CD8-positive, alpha-beta memory T cell (primary cell): ENCODE measurements at places on chromosomes 2 and 18. TPM values are rescaled to one million over a fixed set of nuclear protein-coding genes. Genes with fewer than 3 reads are reported as not detected.
A peak's percentile ranks its signal among the peaks of the same experiment; 100 is the strongest.

DNA sequence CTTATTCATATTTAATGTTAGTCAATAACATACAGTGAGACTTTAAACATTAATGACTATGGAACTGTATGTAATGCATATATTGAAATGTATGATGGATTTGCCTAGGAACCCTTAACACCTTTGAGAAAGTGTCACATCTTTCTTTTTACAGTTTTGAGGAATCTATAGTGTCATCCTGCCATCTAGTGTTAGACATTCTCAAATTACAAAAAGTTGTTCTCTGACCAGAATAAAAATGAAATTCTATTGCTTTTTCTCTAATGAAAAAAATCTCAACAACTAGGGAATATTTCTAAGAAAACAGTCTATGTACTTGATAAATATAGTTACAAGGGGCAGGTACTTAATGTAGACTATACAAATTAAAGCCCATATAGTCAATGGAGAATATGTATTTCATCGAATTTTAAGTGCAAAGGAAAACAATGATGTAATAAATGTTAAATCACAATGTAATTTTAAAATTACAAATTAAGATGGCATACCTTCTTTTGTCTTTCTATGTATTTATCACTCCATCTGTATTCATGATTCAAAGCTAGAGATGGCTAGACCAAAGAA is 5.1 kb upstream of the CALCRL start:
- no peak for DNase-seq
- no peaks in the 10 kb centered on the region for H3K27me3 ChIP-seq
- no peak overlapping the region for H3K4me3 ChIP-seq
- no peaks in the 10 kb centered on the region for H3K4me1 ChIP-seq
- H3K36me3 ChIP-seq = no peaks in the 10 kb centered on the region
- no peak overlapping the region for H3K27ac ChIP-seq

GRCh38 chr2:170024721-170025120 is 153.2 kb upstream of the MYO3B start:
- no peak for DNase-seq
- H3K27me3 ChIP-seq = no peaks in the 10 kb centered on the region
- H3K36me3 ChIP-seq = no peaks in the 10 kb centered on the region
- no peak overlapping the region for H3K4me3 ChIP-seq

DNA sequence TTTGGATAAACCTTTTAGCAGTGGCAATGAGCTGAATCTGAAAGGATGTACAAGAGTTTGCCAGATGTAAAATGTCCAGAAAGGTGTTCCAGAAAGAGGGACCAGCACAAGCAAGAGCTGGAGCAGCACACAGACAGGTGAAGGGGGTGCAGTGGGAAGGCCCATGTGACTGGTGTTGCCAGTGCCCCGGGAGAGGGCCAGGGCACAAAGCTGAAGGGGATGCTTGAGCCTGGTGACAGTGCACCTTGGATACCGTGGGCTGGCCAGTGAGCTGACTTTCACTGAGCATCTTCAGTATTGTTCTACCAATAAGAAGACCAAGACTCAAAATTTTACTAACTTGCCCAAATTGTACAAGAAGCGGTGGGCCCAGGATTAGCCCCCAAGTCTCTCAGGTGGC is 132.3 kb upstream of the ALPP start:
- no peaks in the 10 kb centered on the region for H3K27me3 ChIP-seq
- H3K4me3 ChIP-seq = no peak overlapping the region
- H3K27ac ChIP-seq = no peak overlapping the region
- DNase-seq = no peak
- no peaks in the 10 kb centered on the region for H3K36me3 ChIP-seq
- no peaks in the 10 kb centered on the region for H3K4me1 ChIP-seq

DNA sequence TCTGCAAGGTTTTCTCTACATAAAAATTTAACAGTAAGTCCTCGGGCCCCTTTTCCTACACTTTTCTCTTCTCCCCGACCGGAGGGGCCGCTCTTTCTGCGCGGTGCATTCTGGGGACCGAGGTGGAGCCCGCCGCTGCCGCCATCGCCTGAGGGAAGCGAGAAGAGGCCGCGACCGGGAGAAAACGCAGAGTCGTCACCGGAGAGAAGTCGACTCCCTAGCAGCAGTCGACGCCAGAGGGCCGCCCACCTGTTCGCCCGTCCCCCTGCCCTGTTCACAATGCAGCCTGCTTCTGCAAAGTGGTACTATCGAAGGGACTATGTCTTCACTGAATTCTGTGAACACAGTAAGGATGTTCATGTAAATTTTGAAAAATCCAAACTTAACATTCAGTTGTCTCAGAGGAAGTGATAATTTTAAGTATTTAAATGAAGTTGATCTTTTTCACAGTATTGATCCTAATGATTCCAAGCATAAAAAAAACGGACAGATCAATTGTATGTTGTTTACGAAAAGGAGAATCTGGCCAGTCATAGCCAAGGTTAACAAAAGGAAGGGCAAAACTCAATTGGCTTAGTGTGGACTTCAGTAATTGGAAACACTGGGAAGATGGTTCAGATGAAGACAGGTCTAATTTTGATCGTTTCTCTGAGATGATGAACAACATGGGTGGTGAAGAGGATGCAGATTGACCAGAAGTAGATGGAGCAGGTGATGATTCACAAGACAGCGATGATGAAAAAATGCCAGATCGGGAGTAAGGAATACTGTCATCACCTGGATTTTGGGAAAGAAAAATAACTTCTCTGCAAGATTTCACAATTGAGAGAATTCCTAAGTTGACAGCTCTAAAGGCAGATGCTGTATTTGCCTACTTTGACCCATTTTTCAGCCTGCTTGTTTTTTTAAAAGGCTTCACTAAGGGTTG is 55.8 kb downstream of the ASXL2 start:
- no peaks in the 10 kb centered on the region for H3K27me3 ChIP-seq
- H3K27ac ChIP-seq = peak overlapping the region; percentile 36
- H3K4me3 ChIP-seq = peak overlapping the region; percentile 40
- H3K4me1 ChIP-seq = peaks cover 39% of the 10 kb centered on the region
- H3K36me3 ChIP-seq = no peaks in the 10 kb centered on the region

- no peak overlapping the region for H3K4me3 ChIP-seq
- peaks cover 5% of the 10 kb centered on the region for H3K4me1 ChIP-seq
- no peaks in the 10 kb centered on the region for H3K27me3 ChIP-seq
- no peaks in the 10 kb centered on the region for H3K36me3 ChIP-seq
- no peak overlapping the region for H3K27ac ChIP-seq
Observed at GRCh38 chr2:168534926-168535325, 78.9 kb downstream of the CERS6 start.

Gene MC2R
- total RNA-seq = not detected

- no peaks in the 10 kb centered on the region for H3K36me3 ChIP-seq
- no peak overlapping the region for H3K27ac ChIP-seq
- H3K4me3 ChIP-seq = no peak overlapping the region
- no peak for DNase-seq
- no peaks in the 10 kb centered on the region for H3K4me1 ChIP-seq
Observed at GRCh38 chr2:137348301-137348700, 583.0 kb downstream of the THSD7B start.

DNA sequence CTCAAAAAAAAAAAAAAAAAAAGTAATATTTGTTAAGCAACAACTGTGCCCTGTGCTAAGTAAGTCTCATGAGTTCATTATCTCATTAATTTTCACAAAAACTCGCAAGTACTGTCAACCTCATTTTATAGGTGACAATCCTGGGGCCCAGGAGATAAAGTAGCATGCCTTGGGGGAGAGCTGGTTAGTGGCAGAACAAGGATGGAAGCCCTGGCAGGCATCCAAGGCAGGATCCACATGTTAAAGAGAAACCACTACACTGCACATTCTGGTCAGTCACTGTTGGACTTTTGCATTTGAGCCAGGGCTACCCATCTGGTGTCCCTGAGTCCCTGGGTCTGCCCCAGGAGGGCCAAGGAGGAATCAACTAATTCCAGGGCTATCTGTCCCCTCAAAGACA is 54.6 kb downstream of the ZFP36L2 start:
- no peak overlapping the region for H3K4me3 ChIP-seq
- H3K36me3 ChIP-seq = no peaks in the 10 kb centered on the region
- peaks cover 89% of the 10 kb centered on the region for H3K4me1 ChIP-seq
- H3K27me3 ChIP-seq = no peaks in the 10 kb centered on the region
- DNase-seq = no peak
- no peak overlapping the region for H3K27ac ChIP-seq

DNA sequence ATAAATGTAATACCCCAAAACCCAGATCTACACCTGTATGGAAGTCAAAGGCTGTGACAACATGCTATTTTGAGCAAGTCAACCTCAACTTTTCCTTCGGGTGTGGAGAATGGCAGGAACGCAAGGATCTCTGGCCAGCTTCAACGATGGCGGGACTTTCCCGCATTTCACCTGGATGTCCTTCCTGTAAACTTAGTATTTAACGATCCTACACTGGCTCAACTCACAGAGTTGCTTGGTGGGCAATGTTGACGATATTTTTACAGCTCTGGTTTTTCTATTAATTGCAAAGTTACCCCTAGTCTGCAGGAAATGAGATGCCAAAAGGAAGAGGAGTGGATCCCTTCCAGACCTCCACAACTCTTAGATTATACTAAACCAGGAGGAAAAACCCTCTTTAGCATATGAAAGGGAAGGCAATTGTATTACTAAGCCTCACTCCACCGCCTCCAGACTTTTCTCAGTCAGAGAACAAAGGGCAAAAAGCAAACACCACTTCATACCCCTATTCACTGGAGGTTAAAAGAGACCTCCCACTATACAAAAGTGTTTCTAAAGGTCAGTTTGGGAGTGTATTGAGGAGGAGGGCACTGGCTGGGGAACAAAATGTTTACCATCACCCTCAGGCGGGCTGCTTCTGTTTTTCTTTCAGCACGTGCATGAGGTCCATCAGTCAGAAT is 56.5 kb upstream of the ACVR1 start:
- H3K36me3 ChIP-seq = no peaks in the 10 kb centered on the region
- no peak overlapping the region for H3K4me3 ChIP-seq
- H3K27me3 ChIP-seq = no peaks in the 10 kb centered on the region
- no peak overlapping the region for H3K27ac ChIP-seq
- no peaks in the 10 kb centered on the region for H3K4me1 ChIP-seq
- no peak for DNase-seq

- H3K4me1 ChIP-seq = no peaks in the 10 kb centered on the region
- no peak overlapping the region for H3K4me3 ChIP-seq
- no peaks in the 10 kb centered on the region for H3K36me3 ChIP-seq
- no peaks in the 10 kb centered on the region for H3K27me3 ChIP-seq
Observed at GRCh38 chr18:31185186-31185950, 22.7 kb upstream of the DSC1 start.

Gene ATG16L1
- 32.0 TPM for total RNA-seq

DNA sequence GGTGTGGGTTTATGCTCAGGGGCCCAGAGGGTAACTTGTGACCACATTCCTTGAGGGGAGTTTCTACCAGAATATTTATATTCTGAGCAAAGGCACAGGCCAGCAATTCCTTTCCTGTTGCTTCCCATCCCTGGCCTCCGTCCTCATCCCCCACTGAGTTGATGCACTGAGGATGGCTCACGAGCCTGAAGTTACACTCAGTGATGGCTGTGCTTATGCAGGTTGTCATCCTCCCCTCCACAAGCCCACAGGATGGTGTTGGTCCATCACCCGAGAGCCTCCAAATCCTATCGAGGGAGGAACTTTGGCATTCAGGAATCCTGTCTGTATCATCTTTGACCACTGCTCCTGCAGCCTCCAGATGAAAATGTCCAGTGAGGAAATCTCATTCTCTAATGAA is 28.4 kb upstream of the FHOD3 start:
- H3K4me1 ChIP-seq = no peaks in the 10 kb centered on the region
- no peaks in the 10 kb centered on the region for H3K36me3 ChIP-seq
- no peak overlapping the region for H3K27ac ChIP-seq

- no peaks in the 10 kb centered on the region for H3K27me3 ChIP-seq
- no peak overlapping the region for H3K4me3 ChIP-seq
- no peaks in the 10 kb centered on the region for H3K4me1 ChIP-seq
Observed at GRCh38 chr2:2767837-2768236, 436.8 kb upstream of the MYT1L start.

- H3K27ac ChIP-seq = no peak overlapping the region
- no peak for DNase-seq
- no peak overlapping the region for H3K4me3 ChIP-seq
- H3K4me1 ChIP-seq = peaks cover 23% of the 10 kb centered on the region
Observed at GRCh38 chr2:234003972-234004617, 46.4 kb upstream of the SPP2 start.

Gene ANKRD30BL
- not detected for total RNA-seq

GRCh38 chr2:120693121-120693520 is 42.5 kb upstream of the GLI2 start:
- DNase-seq = no peak
- no peaks in the 10 kb centered on the region for H3K36me3 ChIP-seq
- H3K4me1 ChIP-seq = no peaks in the 10 kb centered on the region
- no peak overlapping the region for H3K27ac ChIP-seq
- H3K27me3 ChIP-seq = peaks cover 4% of the 10 kb centered on the region
- no peak overlapping the region for H3K4me3 ChIP-seq

GRCh38 chr2:68292108-68292710 is 27.5 kb downstream of the CNRIP1 start:
- no peaks in the 10 kb centered on the region for H3K4me1 ChIP-seq
- no peaks in the 10 kb centered on the region for H3K36me3 ChIP-seq
- no peaks in the 10 kb centered on the region for H3K27me3 ChIP-seq
- no peak overlapping the region for H3K27ac ChIP-seq

DNA sequence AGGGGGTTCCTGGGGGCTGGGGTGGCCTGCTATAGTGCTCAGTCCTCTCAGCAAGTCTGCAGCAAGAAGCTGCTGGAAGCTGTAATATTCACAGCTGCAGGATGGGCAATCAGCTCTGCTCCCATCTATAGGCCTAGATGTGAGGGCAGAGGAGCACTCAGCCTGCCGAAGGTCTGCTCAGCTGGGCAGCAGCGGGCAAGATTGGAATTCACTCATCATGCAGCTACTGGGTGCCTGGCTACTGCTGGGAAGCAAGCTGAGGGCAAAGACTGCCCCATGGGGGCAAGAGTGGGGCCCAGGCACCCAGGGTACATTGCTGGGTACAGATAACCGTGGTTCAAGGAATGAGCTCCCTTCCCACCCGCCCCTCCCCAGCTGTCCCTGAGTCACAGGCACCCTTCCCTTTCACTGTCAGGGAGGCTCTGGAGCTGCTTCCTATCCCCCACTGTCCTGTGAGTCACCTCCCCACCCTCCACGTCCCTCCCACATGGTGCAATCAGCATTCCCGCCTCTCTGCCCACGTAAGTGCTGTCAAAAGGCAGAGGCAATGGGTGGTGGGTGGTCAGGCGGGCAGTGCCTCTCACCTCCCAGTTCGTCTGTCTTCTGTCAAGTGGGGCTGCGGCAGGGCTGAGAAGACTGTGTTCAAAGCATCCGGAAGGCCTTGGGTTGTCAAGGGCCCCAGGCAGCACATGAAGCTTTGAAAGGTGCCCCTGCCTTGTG is 169.2 kb downstream of the TRIM43 start:
- no peaks in the 10 kb centered on the region for H3K4me1 ChIP-seq
- no peak overlapping the region for H3K4me3 ChIP-seq

Gene MDH1B
- total RNA-seq = 0.81 TPM

Gene DHRS9
- total RNA-seq = 0.20 TPM
